ENCODE measurements at places on chromosomes 1 and 21.
A peak's percentile ranks its signal among the peaks of the same experiment; 100 is the strongest.

GRCh38 chr1:32954168-32954567, 10.4 kb downstream of the RNF19B start:
- DNase-seq: no peak

GRCh38 chr1:53244141-53244540, 5.8 kb upstream of the MAGOH start:
- DNase-seq: no peak

DNA sequence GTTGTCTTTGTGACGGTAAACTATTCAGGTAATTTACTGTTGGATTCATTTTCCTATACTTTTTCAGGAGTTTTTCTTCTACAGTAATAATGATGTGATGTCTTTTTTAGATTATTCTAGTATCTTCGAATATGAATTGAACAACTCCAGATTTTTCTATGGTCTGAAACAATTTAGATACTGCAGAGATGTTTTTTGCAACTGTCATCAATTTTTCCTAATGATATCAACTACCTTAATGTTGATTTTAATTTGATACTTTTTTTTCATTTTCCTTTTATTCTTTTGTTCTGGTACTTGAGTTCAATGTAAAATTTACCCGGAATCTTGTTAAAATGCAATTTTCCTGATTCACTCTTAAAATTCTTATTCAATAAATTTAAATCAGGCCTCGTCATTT, 110.4 kb downstream of the KCNT2 start:
- DNase-seq: no peak

- DNase-seq: no peak
Measured at GRCh38 chr1:63773496-63773814, 362 bp upstream of the ROR1 start.

DNA sequence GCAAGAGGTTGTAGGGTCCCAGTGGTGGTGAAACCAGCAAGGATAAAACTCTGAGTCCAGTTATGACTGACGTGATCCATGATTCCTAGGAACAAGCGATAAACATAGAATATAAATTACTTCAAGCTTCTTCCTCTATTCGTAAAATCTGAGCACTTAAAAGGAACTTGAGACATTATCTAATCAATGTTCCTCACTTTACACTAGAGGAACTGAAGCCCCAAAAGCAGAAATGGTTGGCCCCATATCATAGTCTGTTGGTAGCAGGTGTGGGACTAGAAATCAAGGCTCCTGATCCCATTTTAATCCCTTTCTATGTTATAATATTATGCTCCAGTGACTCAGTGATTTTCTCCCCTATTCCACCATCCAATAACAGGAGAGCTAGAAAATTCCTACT, 21.9 kb upstream of the MNDA start:
- no peak for DNase-seq

- no peak for DNase-seq
Measured at GRCh38 chr21:15872236-15872635, 142.5 kb downstream of the USP25 start.

DNA sequence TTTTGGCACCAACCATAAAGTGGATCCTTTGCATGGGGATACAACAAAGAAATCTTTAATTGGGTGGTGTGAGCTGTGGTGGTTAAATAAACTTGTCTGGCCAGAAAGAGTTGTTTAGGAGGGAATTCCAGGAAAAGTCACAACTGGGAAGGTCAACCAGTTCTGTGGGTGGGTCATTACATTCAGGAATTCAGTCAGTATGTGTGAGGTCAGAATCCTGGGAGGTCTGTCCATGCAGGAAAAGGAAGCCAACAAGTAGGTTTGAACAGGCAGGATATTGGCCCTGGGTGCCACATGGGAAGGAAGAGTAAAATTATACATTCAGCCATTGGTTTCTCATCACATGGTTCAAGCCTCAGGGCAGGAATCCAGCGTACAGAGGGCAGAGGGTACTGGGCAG, 162.3 kb upstream of the ADAMTS5 start:
- no peak for DNase-seq

GRCh38 chr1:161816201-161816600, 50.1 kb downstream of the ATF6 start:
- DNase-seq: no peak

DNA sequence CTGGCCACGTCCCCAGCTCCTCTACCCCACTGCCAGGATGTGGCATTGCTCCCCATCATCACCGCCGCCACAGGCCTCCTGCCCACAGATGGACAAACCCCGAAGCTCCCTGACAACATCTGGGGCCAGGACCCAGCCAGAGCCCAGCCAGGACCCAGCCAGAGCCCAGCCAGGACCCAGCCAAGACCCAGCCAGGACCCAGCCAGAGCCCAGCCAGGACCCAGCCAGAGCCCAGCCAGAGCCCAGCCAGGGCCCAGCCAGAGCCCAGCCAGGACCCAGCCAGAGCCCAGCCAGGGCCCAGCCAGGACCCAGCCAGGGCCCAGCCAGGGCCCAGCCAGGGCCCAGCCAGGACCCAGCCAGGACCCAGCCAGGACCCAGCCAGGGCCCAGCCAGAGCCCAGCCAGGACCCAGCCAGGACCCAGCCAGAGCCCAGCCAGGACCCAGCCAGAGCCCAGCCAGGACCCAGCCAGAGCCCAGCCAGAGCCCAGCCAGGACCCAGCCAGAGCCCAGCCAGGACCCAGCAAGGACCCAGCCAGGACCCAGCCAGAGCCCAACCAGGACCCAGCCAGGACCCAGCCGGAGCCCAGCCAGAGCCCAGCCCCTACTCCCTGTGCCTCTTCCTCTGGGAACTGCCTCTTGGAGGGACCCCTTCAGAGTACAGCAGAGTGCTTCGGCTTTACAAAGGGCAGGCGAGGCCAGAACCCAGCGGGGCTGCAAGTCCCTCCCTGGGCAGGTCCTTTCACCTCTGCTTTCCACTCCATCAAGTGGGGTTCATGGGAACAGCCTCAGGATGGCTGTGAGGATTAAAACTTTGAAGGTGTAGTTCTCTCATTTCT, 43.7 kb downstream of the DISP3 start:
- DNase-seq: no peak

DNA sequence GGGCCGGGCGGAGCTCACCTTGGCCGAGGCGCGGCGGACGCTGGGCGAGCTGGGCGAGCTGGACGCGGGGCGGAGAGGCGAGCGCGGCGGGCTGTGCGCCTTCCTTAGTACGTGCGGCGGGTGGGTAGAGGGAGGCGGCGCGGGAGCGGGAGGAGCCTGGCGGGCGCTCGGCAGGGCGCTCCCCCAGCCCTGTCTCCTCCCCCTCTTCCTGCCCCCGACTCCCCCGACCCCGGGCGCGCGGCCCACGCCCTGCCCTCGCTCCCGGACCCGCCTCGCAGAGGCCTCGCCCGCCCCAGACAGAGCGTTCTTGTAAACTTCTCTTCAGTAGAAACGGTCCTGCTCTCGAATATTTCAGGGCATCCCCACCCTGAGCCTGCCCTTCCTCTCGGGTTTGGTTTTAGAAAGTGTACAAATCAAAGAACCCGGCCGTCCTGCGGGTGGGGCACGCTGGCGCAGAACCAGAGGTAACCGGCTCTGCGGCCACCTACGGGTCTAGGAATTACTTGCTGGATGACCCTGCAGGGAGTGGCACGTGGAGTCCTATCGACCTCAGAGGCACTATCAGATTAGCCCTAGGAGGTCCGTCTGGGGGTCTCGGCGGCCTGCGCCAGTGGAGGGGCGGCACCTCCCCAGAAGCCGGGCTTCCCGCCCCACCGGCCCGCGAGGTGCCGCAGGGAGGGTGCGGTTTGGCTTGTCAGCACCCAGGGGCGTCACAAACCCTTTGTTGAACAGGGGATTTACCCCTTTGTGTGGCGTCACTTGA, at the start of gene S100A10:
TSS of gene S100A10 (minus strand) at position 126 of the 763 bp plus-strand sequence. CDS start 7,629 bp downstream, outside the sequence.
- DNase-seq: peak; percentile 35

GRCh38 chr1:15207031-15207828, 39.8 kb upstream of the FHAD1 start:
- no peak for DNase-seq

DNA sequence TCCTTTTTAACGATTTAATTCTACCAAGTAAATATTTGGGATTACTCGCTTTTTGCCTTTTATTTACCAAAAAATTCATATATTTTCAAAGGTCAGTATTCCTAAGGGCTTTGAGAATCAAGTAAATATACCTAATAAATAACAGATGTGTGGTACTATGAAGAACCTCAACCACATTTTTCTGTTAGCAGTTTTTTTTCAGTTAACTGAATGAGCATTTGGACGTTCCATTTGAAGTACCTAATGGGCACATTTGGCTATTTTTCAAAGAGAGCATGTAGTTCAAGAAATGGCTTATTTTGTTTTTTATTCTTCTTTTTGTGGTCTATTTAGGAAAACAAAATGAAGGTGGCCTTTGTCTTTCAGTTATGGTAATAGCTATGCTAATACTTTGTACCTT, 253.0 kb downstream of the GPR52 start:
- DNase-seq: no peak

GRCh38 chr21:27681038-27681437, 714.1 kb upstream of the ADAMTS5 start:
- DNase-seq: no peak

DNA sequence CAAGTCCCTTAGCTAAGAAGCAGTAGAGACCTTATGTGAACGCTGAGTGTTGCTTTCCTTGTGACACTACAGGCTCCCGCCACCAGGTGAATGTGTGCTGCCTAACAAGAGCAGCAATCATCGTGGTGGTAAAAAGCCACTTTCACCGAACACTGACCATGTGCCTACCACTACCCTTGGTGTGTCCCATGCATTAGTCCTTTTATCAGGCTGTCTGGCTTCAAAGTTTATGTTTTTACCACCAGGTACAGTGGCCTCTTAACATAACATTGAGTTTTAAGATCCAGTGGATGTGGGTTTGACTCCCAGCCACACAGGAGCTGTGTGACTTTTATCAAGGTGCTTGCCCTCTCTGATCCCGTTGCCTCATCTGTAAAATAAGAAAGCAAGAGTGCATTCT, 1.7 kb downstream of the C1QB start:
- DNase-seq: no peak

DNA sequence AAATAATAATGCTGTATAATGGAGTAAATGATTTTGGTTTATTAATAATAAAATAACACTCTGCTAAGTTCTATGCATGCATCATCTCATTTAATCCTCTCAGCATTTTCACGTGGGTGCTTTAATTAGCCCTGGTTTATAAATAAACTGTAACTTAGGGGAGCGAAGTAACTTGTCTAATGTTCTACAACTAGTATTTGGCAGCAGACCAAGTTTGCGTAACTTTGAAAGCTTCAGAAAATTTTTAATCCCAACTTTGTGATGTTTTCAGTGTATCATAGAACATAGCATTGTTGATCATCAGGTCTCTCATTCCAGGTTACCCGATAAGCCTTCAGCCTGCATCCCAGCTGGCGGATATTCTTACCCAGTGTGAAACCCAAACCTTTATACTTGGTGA, 322.4 kb upstream of the SGIP1 start:
- no peak for DNase-seq

GRCh38 chr1:204357551-204358490, 1.9 kb downstream of the PLEKHA6 start:
- DNase-seq: no peak

DNA sequence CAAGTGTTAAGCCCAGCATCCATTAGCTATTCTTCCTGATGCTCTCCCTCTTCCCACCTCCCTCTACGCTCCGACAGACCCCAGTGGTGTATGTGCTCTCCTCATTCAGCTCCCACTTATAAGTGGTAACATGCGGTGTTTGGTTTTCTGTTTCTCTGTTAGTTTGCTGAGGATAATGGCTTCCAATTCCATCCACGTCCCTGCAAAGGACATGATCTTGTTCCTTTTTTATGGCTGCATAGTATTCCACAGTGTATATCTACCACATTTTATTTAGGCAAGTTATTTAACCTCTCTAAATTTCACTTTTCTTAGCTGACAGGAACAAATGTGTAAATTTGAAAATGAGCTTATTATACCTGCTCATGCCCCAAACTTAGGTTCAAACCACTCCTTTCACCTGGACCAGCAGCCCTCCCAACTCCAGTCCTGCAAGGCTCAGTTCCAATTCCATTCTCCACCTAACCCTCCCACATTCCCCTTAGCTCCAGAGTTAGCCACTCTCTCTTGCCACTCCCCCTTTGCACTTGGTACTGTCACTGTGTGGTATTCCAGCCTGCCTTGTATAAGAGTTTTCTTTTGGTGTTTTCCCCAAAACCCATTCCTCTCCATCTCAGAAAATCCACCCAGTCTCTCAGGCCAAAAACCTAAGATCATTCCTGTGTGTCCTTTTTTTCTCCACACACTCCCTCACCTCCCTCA, 1.7 kb upstream of the PEF1 start:
- DNase-seq: no peak

- DNase-seq: peak; percentile 39
Measured at GRCh38 chr1:151130987-151131586, 15.3 kb downstream of the SEMA6C start.

DNA sequence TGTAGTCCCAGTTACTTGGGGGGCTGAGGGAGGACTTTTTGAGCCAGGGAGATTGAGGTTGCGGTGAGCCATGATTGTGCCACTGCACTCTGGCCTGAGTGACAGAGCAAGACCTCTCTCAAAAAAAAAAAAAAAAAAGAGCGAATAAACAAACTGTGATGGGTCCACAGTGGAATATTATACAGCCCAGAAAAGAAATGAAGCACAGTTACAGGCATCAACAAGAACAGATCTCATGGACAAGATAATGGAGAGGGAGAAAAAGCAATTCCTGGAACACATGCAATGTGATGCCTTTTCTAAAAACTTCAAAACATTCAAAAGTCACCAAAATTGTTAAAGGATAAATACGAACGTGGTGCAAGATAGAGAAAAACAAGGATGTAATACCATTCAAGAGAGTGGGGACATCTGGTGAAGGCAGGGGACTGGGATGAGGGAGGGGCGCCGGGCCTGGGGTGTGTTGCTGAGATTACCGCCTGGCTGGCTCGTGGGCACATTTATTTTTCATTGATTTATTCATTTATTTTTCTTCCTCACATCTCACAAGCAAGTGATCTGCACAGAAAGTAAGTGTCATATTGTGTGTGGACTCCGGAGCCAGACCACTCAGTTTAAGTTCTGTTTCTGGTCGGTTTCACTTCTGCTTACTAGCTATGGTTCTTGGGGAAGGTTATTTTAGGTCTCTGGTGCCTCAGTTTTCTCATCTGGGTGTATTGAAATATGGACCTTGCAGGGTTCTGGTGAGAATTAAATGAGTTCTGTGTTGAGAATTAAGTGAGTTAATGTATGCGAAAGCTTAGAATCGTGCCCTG, 30.1 kb downstream of the ABCG1 start:
- no peak for DNase-seq

GRCh38 chr1:39713557-39713956, 22.3 kb upstream of the HPCAL4 start:
- no peak for DNase-seq

GRCh38 chr1:186304982-186305949, 69.8 kb downstream of the TPR start:
- no peak for DNase-seq
